ENCODE measurements at places on chromosomes 5 and 9.
A peak's percentile ranks its signal among the peaks of the same experiment; 100 is the strongest.

DNA sequence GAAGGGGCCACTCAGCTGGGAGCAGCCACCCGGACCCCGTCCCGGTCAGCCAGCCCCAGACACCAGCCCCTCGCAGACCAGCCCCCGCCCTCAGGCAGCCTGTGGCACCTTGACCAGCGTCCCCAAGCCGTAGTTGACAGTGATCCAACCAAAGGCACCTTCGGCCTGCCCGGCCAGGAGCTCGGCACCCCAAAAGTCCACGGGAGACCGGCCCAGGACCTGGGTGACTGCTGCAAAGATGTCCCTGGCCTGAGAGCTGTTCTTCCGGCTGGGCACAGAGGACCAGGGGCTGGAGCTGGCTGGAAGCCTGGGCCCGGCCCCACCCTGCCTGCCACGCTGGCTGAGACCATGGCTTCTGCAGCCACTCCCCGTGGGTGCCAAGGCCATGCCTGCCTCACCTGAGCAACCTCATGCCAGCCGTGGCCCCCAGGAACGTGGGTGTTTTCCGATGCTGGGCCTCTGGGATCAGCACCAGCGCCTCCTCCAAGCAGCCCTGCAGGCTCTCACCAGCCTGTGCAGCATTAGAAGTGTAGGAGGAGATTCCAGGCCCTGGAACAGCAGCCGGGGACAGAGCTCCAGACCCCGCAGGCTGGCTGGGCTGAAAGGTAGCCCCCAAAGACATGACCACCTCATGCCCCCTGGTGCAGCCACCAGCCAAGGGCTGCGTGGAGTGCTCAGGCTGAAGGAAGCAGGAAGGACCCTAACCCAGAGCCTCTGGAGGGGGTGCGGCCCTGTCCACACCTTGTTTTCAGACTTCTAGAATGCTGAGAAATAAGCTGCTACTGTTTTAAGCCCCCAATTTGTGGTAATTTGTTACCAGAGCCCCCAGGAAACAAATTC, 4.2 kb downstream of the ENTPD8 start:
- peaks cover 29% of the 10 kb centered on the region for H3K4me1 ChIP-seq
- H3K27me3 ChIP-seq: peaks cover 41% of the 10 kb centered on the region
- no peaks in the 10 kb centered on the region for H3K36me3 ChIP-seq
- H3K4me3 ChIP-seq: no peak overlapping the region
- no peak overlapping the region for H3K27ac ChIP-seq

DNA sequence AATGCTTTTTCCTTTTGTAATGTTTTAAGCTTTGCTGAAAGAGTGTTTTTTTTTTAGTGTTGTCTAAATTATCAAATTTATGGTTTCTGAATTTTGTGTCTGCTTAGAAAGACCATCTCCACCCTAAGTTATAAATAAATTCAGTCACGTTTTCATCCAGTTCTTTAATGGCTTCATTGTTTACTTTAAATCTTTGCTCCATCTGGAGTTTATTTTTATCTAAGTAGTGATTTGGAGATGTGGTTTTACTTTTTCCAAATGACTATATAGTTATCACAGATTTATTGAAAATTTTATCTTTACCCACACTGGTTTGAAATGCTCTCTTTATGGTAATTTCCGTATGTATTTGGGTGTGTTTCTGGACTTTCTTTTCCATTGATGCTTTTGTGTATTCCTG, 577.2 kb upstream of the ZNF608 start:
- no peak overlapping the region for H3K4me3 ChIP-seq
- no peak overlapping the region for H3K27ac ChIP-seq
- peaks cover 4% of the 10 kb centered on the region for H3K4me1 ChIP-seq
- no peaks in the 10 kb centered on the region for H3K36me3 ChIP-seq

GRCh38 chr9:14245901-14246525, 67.9 kb downstream of the NFIB start:
- no peaks in the 10 kb centered on the region for H3K27me3 ChIP-seq
- no peaks in the 10 kb centered on the region for H3K36me3 ChIP-seq
- DNase-seq: no peak
- H3K27ac ChIP-seq: no peak overlapping the region
- H3K4me1 ChIP-seq: peaks cover 23% of the 10 kb centered on the region

DNA sequence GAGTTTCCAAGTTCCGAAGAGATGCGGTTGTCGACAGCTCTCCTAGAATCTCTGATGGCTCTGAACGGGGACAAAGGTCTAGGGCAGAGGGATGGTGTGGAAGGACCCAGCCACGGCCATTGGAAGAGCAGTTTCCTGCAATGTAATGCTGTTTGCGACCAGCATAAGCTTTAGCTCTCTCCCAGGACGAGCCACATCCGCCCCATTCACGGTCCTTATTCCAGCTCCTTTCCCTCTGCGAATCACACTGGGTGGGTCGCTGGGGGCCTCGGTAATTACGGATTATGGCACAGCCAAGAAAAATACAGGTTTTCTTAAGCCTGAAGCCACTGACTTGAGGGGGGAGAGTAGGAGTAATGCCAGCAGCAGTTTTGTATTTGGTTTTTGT, 22.7 kb downstream of the ANXA2R start:
- peak overlapping the region; percentile 57 for H3K4me3 ChIP-seq
- H3K27me3 ChIP-seq: peaks cover 47% of the 10 kb centered on the region
- no peak for DNase-seq
- H3K27ac ChIP-seq: peak overlapping the region; percentile 97
- H3K4me1 ChIP-seq: peaks cover 35% of the 10 kb centered on the region

DNA sequence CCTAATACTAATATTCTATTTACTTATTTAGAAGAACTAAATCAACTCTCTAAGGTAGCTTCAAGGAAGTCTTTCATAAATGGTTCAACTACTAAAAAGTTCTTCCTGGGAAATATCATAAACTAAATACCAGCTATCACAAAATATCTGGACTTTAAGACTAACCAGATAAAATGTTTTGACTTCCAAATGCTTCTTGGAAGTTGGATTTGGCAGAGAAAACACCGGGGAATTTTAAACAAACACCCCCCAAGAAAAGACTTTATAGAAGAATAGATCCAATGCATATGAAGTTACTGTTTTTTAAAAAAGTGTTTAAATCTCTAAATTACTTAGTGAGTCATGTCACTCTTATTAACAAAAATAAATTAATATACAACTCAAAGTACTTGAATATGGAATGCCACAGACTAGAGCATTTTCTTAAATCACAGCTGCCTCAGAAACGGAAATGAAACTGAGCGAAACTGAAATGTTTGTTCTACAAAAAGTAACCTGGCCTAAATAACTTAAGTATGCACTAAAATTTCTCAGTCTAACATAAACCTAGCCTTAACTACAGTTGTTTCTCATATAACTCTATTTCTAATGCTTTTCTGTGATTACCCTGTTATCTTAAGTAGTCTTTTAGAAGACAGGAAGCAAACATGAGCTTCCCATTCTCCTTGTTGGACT, 6.8 kb downstream of the ABCA1 start:
- no peaks in the 10 kb centered on the region for H3K36me3 ChIP-seq
- no peak for DNase-seq
- no peak overlapping the region for H3K27ac ChIP-seq
- no peak overlapping the region for H3K4me3 ChIP-seq

All from suprapubic skin (tissue), 4 donors.